ENCODE measurements at places on chromosomes 7 and 10. TPM values are rescaled to one million over a fixed set of nuclear protein-coding genes. Genes with fewer than 3 reads are reported as not detected.

- DNase-seq, result no peak
Observed at GRCh38 chr10:47418966-47419365, 34.9 kb upstream of the ZNF488 start.

DNA sequence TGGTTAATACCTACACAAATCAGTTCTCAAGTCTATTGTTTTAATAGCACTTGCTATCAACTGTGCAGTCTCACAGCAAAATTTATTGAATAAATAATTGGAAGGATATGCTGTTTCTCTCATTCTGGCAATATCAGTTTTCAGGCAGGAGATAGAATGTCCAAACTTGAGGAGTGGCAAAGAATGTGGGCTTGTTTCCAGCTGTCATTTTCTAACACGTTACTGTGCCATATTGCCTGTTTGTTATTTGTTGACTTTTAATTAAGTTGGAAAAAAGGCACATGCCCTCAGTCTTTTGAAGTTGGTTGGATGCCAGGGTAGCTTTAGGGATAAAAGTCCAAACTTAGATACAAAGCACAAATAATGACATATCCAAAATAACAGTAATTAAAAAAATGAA lies 52.2 kb downstream of the MAGI2 start:
- DNase-seq, result no peak

The ELFN1 gene
- 6.0 TPM for polyA plus RNA-seq

The TDRD1 gene
- polyA plus RNA-seq, result 0.23 TPM

The SEMA3D gene
- 36.9 TPM for polyA plus RNA-seq

DNA sequence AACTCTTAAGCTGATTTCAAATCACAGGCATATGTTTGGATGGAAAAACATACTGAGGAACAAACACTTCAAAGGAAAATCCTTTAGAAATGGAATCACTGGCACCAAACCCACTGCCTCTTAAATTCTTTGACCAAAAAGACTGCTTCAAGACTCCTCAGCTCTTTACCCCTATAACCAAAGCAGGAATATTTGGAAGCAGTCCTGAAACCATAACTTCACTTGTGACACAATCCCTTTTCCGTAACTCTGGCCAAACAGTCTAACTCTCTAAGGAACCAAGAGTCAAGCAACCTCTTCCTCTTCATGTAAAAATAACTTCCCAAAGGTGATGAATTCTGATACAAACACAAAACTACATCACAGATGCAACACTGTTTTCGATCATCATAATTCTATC lies 104.3 kb downstream of the MTERF1 start:
- no peak for DNase-seq

The SNX8 gene
- polyA plus RNA-seq, result 38.1 TPM

GRCh38 chr10:116030576-116030975 lies 242.4 kb downstream of the GFRA1 start:
- no peak for DNase-seq

The C10orf105 gene
- not detected for polyA plus RNA-seq

- no peak for DNase-seq
Observed at GRCh38 chr7:102251531-102252365, 34.9 kb upstream of the SH2B2 start.

DNA sequence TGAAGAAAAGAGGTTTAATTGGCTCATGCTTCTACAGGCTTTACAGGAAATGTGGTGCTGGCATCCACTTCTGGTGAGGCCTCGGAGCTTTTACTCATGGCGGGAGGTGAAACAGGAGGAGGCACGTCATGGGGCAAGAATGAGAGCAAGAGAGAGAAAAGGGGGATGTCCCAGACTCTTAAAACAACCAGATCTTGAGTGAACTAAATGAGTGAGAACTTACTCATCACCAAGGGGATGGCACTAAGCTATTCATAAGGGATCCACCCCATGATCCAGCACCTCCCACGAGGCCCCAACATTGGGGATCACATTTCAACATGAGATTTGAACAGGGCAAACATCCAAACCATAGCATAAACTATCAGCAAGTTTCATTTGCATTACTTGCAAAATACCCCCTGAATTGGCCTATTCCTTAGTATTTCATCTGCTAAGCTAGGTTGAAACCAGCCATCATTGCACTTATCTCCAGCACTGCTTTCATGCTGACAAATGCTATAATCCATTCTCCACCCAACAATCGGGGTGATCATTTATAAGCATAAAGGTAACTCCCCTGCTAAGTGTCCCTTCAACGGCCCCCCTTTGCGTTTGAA lies 179.0 kb downstream of the NOC3L start:
- no peak for DNase-seq

DNA sequence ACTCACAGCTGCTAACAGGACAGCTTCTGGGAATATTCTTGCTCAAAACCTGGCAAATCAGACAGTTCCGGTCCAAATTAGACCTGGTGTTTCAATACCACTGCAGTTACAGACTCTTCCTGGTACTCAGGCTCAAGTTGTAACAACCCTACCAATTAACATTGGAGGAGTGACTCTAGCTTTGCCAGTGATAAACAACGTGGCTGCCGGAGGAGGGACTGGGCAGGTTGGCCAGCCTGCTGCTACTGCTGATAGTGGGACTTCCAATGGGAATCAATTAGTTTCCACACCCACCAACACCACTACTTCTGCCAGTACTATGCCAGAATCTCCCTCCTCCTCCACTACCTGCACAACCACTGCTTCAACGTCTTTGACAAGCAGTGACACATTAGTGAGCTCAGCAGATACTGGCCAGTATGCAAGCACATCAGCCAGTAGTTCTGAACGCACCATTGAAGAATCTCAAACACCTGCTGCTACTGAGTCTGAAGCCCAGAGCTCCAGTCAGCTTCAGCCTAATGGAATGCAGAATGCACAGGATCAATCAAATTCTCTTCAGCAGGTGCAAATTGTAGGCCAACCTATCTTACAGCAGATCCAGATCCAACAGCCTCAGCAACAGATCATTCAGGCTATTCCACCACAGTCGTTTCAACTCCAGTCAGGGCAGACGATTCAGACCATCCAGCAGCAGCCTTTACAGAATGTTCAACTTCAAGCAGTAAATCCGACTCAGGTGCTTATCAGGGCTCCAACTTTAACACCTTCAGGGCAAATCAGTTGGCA lies 2.1 kb downstream of the SP4 start:
- no peak for DNase-seq

GRCh38 chr7:107233981-107234380 lies 65.2 kb downstream of the HBP1 start:
- no peak for DNase-seq

The ZNF239 gene
- 5.7 TPM for polyA plus RNA-seq

The HMX2 gene
- polyA plus RNA-seq, result not detected

DNA sequence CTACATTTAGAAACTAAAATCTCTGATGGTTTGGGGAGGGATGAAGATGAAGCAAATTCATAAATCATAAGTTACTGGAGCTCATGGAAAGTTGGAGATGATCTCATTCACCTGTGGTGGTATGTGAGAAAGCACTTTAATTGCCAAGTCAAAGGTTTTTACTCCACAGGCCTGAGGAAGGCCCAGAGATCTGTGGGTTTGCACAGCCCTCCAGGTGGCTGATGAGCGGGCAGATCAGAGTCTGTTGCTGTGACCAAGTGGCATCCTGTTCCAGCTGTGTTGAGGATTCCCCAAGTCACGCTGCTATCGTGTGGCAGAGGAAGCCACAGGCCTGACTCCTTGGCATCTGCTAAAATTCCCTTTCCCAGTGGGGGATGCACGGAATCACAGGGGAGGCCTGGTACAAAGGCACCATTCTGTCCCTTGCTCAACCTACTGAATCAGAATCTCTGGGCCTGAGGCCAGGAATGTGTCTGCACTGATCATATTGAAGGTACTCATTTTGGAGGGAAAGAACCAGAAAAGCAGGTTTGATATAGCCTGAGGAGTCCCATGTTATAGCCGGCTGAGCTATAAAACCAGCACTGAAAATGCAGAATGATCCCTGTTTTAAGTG lies 19.7 kb upstream of the DDC start:
- no peak for DNase-seq

DNA sequence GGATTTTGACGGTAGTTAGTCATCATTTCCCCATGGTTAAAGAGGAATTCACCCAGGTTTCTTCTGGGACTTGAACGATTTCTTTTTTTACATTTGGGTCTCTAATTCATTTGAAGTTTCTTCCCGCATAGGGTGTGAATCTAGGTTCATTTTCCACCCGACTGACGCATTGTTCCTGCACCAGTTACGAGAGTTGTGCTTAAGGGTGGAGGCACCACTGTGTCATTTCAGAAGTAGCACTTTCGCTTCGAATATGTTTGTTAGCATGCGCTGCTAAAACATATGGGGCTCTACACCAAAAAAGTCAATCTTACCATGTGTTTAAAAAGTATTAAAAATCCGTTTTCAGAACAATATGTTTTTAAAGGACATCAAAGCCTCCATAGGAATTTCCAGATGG lies 140.3 kb downstream of the VIPR2 start:
- no peak for DNase-seq

Measured in muscle of back (tissue), 13 donors.